Inflammatory macrophage treated with lipopolysaccharide for 1 hour (primary cell): ENCODE measurements at places on chromosomes 5 and 9.
A peak's percentile ranks its signal among the peaks of the same experiment; 100 is the strongest.

DNA sequence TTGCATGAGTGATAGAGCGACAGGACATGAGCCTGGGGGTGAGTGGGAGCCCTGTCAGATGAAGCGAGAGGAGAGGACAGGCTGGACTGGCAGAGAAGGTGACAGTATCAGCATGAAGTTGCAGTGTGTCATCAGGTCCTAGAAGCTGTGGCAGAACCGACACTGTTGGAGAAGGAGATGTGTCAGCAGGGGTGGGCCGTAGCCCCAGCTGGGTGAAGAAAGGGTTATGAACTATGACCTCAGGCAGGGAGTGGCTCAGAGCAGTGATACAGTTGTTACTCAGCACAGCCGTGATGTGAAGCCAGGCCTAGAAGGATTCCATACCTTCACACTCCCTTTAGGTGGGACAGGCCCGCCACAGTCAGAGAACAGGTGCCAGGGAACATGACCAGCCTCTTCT lies 7.6 kb downstream of the PCYOX1L start:
- no peak for DNase-seq

GRCh38 chr5:127739807-127740384 lies 36.7 kb downstream of the CCDC192 start:
- DNase-seq = no peak

GRCh38 chr5:80644900-80645299 lies 9.6 kb upstream of the MSH3 start:
- DNase-seq = no peak

GRCh38 chr5:126610160-126610559 lies 9.4 kb downstream of the PHAX start:
- DNase-seq = no peak

GRCh38 chr5:75438722-75439121 lies 72.7 kb downstream of the CERT1 start:
- DNase-seq = no peak

- DNase-seq = no peak
Measured at GRCh38 chr9:83030391-83031107, 32.4 kb downstream of the RASEF start.

DNA sequence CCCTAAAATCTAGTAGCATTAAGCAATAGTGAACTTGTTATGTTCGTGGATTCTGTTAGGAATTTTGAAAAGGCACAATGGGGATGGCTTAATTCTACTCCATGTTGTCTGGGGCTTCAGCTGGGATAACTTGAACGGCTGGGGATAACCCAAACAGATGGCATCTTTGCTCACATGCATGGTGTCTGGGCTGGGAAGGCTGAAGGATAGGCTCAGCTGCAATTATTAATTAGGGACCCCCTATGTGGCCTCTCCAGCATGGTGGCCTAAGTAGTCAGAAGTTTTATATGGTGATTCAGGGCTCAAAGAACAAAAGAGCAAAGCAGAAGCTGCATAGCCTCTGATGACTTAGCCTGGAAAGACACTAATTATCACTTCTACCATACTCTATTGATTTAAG lies 551.1 kb downstream of the PSAT1 start:
- no peak for DNase-seq

GRCh38 chr5:141560151-141560550 lies 58.6 kb downstream of the DIAPH1 start:
- DNase-seq = no peak

DNA sequence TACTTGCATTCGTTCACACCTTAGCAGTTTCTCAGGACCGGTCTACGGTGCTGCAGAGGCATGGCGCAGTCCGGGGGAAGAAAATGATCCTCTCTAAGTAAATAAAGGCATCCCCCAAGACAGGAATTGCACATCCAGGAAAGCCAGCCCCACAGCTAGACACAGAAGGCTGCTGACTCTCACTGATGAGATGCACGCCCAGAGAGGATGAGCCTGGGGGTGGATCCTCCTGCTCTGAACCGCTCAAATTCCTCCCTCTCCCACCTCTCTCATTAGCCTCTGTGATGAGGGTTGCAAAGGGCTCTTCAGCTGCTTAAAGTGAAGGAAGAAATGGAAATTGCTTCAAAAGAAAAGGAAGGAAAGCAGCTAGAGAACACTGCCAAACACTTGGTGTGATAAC lies 132.4 kb downstream of the TTLL11 start:
- DNase-seq = no peak

DNA sequence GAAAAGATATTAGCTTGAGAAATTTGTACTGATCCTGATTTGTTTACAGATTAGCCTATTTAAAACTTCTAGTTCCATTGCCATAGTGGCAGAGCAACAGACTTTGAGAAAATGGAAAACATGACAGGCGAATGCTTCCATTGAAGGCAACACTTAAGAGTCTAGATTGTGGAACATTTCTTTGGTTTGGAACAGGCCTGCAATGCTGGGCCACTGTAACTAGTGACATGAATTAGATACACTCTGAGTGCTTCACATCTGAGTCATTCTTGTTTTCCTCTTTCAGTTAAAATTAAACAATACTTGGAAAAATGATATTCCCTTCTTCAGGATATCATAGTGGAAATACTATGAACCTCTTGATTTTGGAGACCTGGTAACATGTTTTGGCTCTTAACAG lies 453.6 kb upstream of the TUSC1 start:
- no peak for DNase-seq

DNA sequence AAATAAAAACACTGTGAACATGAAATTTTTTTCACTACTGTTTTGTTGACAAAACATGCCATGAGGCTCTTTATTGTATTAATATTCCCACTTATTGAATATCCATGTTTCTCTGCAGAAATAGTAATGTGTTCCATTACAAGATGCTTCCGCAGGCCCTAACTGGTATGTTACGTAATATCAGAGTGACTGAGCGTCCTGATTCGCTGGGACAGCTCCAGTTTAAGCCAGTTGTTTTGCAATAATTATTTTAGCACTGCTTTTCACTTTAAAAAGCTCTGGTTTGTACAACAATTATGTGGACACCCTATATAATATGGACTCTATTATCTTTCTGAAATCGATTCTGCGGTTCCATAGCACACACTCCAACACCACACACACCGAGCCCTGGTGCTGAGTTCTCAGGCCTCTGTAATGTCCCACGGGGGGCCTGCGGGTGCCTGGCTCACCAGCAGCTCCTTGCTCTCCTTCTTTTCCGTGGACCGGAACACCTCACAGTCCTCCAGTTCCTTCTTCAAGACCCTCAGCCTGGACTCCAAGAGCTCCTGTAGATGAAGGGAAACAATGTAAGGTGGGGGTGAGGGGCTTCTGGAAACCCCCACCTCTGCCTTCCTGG lies 1.8 kb downstream of the TRIM7 start:
- peak; percentile 56 for DNase-seq
